K562 (cell line): ENCODE measurements at places on chromosomes 2 and 18.

DNA sequence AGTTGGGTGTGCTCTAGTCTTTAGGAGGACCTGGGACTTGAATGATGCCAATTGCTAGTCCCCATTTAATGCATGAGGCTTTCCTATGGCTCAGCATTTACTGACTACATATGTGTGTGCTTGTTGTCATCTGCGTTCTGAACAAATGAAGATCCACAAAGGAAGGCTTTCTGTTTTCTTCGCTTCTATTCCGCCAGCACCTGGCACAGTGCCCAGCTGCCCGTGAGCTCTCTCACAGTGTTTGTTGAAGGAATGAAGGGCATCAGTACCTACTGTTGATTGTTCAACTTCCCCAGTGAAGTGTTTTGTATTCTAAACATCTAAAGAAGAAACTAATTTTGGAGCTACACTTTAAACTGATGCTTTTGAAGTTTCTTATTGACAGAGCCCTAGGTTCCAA, 122.4 kb upstream of the LINC00305 start:
- no peak for DNase-seq

- DNase-seq: no peak
Observed at GRCh38 chr2:58698620-58699019, 457.5 kb upstream of the FANCL start.

GRCh38 chr2:42238644-42239288, 69.6 kb downstream of the EML4 start:
- DNase-seq: no peak

- no peak for DNase-seq
Observed at GRCh38 chr2:162732946-162733698, 105.4 kb downstream of the KCNH7 start.

GRCh38 chr2:120238728-120239487, 13.7 kb upstream of the RALB start:
- DNase-seq: peak; percentile 55

DNA sequence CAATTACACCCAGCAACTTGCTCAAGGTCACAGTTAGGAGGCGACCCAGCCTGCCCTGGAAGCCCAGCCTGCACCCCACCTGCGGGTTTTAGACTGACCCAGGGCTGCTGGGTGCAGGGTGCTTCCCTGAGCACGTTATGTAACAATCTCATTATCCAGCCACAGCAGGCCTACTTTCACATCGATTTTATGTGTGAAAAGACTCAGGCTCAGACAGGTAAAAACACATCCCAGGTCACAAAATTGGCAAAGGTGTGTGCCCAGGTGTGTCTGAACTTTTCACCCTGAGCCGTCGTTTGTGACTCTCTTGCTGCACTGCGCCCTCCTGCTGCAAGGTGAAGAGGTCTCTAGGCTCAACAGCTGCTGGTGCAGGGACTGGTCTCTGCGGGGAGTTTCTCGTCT, 668.2 kb upstream of the HS6ST1 start:
- no peak for DNase-seq

GRCh38 chr18:34901299-34901698, 139.9 kb upstream of the MAPRE2 start:
- DNase-seq: no peak

DNA sequence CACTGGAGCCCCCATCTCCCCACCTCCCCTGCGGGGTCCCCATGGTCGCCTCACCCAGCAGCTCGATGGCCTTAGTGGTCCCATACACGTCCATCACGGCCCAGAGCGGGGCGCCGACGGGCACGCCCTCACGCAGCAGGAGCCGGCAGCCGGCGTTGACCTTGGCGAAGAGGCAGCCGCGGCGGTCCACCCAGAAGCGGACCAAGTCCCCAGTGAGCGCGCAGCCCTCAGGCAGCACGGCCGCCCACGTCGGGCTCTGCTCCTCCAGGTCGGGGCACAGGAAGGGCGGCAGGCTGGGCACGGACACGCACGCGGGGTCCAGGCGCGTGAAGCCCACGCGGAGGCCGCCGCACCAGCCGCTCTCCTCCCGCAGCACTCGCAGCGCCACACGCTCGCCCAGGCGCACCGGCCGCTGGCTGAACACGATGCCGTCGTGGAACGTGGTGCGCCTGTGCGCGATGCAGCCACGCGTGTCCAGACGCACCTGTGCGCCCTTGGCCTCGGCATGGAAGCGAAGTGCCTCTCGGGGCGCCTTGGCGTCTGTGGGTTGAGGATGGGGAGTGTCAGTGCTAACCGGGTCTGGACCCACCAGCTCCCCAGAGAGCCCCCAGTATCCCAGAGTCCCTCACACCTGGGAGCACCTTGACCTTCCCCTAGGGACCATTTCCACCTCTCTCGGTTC, 4.6 kb downstream of the NEURL3 start:
- no peak for DNase-seq

DNA sequence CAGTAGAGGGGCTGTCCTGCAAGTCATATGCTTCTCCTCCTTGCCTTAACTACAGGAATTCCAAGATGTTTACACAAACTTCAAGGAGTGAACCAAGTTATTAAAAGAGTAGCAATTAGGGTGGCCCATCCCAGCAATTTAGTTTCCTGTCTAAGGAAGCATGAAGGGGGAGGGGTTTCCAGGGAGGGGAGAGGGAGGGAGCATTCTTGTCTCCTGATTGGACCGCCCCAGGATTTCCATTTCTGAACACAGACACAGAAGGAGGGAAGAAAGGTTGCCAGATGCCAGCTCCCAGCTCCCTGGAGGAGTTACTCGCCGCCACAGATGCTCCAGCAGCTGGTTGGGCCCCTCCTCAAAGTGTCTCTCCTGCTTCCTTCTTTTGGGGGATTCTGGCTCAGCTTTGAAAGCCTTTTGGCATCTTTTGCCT, 107.6 kb downstream of the TRIB2 start:
- no peak for DNase-seq

GRCh38 chr2:156537141-156537540, 101.0 kb downstream of the GPD2 start:
- no peak for DNase-seq
